ENCODE measurements at places on chromosomes 7 and 10.
A peak's percentile ranks its signal among the peaks of the same experiment; 100 is the strongest.

- H3K4me1 ChIP-seq, result peaks cover 21% of the 10 kb centered on the region
- H3K27me3 ChIP-seq, result no peaks in the 10 kb centered on the region
- H3K4me3 ChIP-seq, result no peak overlapping the region
- peak overlapping the region; percentile 96 for H3K27ac ChIP-seq
- peak; percentile 43 for DNase-seq
Measured at GRCh38 chr7:97401398-97401797, 283.9 kb downstream of the SDHAF3 start.

DNA sequence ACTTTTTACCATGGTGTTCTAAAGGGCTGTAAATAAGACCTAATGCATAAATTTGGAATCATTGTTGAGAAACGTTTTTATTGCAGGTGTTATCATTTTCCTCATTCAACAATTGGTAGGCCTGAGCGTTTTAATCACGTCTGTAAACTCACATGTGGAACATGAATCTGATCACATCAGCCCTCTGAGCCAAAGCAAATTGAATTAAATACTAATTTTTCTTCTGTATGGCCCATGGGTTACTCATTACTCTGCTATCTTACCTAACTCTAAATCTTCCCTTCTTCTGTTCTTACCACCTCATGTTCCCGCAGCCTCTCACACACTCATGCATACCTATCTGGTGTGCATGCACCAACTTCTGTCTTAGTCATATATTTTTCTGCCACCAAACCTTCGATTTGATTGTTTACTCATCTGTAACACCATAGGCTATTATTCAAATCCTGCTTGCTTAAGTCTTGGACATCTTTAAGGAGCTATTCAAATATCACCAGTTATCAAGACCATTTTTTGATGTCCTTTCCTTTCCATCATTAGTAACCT lies 82.3 kb downstream of the NXPH1 start:
- H3K27ac ChIP-seq, result no peak overlapping the region
- no peaks in the 10 kb centered on the region for H3K27me3 ChIP-seq
- no peaks in the 10 kb centered on the region for H3K36me3 ChIP-seq
- no peak overlapping the region for H3K4me3 ChIP-seq

- H3K36me3 ChIP-seq, result no peaks in the 10 kb centered on the region
- DNase-seq, result no peak
- no peak overlapping the region for H3K27ac ChIP-seq
- no peaks in the 10 kb centered on the region for H3K4me1 ChIP-seq
Measured at GRCh38 chr7:11244149-11244548, 270.5 kb downstream of the PHF14 start.

DNA sequence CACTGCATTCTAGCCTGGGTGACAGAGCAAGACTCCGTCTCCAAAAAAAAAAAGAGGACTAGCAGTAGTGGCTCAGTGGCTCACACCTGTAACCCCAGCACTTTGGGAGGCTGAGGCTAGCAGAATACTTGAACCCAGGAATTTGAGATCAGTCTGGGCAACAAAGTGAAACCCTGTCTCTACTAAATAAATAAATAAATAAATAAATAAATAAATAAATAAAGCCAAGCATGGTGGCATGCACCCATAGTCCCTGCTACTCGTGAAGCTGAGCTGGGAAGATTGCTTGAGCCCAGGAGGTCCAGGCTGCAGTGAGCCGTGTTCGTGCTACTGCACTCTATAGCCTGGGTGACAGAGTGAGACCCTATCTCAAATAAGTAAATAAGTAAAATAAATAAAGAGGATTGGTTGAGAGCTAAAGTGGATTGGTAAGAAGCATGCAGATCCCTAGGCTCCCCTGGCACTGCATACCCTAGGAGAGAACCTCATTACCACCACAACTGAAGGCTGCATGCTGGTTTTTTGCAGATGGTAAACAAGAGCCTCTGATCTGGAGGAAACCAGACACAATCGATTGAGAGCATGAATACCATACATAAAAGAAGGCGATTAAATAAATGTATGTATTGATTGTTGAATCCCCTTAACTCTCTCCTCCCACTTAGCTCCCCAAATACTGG lies 163.2 kb downstream of the REEP3 start:
- DNase-seq, result no peak
- H3K27ac ChIP-seq, result no peak overlapping the region
- H3K4me3 ChIP-seq, result no peak overlapping the region
- no peaks in the 10 kb centered on the region for H3K36me3 ChIP-seq

DNA sequence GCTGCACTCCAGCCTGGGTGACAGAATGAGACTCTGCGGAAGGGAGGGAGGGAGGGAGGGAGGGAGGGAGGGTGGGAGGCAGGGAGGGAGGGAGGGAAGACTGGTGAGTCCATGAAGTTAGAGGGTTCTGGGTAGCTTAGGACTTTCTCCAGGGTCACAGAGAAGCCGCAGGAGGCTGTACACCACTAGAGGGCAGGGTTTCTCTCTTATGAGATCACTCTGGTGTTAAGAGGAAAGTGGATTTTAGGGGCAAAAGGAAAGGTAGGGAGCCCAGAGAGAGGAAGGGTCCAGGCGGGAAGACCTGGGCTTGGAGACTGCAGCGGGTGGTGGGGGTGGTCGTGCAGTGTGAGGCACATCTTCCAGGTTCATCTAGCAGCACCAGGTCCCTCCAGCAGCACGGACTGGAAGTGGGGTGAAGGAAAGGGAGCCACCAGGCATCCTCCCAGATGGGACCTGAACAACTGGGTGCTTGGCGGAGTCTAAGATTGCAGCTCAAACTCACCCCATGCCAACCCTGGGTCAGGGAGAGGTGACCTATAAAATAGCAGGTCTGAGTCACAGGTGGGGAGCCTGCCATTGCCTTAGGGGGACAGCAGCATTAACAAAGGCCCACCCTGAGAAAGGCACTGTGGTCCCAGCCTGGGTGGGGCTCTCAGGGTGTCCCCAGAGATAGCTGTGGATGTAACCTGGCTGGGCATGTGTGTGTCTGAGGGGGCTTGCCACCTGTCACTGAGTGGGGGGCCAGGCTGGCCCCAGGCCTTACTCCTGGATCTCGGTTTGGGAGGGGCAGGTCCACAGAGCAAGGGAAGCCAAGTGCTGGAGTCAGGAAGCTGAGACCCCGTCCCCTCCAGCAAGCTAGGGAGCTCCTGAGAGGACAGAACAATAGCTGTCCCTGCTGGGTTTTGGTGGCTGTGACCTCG lies 48.5 kb upstream of the SLC29A3 start:
- DNase-seq, result peak; percentile 20
- H3K36me3 ChIP-seq, result no peaks in the 10 kb centered on the region
- H3K27me3 ChIP-seq, result no peaks in the 10 kb centered on the region

DNA sequence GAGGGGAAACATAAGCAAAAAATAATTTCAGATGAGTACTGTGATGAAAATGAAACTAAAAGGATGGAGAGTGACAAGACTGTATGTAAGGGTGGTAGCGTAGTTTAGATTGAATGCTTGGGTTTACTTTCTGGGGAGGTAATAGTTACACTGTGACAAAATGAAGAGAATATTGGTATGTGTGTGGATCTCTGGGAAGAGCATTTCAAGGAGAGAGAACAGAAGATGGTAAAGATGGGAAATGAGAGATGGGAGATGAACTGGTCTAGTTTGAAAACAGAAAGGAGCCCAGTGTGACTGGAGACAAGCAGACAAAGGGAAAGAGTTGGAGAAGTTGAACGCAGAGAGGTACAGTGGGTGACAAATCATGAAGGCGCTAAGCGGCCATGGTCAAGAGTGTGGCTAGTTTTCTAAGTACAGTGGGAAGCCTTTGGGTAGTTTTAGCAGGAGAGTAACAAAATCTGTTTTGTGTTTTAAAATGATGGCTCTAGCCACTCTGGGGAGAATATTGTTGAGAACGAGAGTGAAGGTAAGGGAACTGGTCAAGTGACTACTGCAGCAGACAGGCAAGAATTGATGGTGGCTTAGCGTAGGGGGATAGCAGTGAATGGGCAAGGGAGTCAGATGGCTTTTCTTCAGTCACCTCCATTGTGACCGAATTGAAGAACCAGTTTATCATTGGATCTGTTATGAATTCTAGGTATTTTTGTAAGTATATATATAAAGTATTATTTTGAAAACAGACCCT lies 22.6 kb downstream of the PALS2 start:
- no peak for DNase-seq
- H3K27ac ChIP-seq, result no peak overlapping the region
- no peaks in the 10 kb centered on the region for H3K4me1 ChIP-seq
- H3K36me3 ChIP-seq, result no peaks in the 10 kb centered on the region

DNA sequence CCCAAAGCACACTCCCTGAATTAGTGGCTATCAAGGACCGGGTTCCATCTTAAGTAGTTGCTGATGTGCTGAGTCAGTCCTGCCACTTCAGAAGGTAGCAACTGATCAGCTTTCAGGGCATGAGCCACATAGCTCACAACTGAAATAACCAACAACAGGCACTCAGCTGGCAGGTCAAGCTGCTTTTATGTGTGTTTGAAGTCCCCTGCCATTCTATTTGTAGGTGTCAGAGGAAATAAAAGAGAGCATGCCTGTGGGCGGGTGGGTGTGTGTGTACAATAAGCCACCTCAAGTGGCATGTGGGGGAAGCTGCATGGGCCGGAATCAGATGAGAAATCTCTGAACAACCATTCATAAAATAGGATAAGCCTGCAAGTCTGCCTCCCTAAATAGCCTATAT lies 114.3 kb upstream of the YAE1 start:
- DNase-seq, result no peak
- no peaks in the 10 kb centered on the region for H3K36me3 ChIP-seq
- no peaks in the 10 kb centered on the region for H3K27me3 ChIP-seq
- H3K27ac ChIP-seq, result no peak overlapping the region

DNA sequence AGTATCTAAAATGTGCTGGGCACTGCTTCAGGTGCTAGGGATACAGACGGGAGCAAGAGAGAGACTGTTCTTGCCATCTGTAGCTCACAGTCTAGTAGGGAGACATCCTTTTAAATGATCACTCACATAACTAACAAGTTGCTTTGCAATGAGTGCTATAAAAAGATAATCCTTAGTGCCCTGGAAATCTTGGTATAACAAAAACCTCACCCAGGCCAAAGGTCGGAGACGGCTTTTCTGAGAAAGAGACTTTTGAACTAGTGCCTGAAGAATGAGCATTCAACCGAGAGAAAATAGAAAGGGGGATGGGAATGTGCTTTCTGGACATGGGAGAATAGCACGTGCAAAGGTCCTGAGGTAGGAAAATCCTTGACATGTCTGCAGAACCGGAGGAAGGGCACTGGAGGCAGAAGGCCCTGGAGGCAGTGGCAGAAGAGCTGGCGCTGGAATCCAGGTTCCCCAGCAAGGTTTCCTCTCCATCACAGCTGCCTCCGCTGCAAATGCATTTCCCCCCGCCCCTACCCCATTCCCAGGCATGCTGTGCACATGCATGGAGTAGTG lies 89.4 kb downstream of the COL13A1 start:
- H3K27me3 ChIP-seq, result no peaks in the 10 kb centered on the region
- peaks cover 60% of the 10 kb centered on the region for H3K36me3 ChIP-seq
- H3K27ac ChIP-seq, result no peak overlapping the region
- H3K4me1 ChIP-seq, result no peaks in the 10 kb centered on the region
- DNase-seq, result no peak

DNA sequence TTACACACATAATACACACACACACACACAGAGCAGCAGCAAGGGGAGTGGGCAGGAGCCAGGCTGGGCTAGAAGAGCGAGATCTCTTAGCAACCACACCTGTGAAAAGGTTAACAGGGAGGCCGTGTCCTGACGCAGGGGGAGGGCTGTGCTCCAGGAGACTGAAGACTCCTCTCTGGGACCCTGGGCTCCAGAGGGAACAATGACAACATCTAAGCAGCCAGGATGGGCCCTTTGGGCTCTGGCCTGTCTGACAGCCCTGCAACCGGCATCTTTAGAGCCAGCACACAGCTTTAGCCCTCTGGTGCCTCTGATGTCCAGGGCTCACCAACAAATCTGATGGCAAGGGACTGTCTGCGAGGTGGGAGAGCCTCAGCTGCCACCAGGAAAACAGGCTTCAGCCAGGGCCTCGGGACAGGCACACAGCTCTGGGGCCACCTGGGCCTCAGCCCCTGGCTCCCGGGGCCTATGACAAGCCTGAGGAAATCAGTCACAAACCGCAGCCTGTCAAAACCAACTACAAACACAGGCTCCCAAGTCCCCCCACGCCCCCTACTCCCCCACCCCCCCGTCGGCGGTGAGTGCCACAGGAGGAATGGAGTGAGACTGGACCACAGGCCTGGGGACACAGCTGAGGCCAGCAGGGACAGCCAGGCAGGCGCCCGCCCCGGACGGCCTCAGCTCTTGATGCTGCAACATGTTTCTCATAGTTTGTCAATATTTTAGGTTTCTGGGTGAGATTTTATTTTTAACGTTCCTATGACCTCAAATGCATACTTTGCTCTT lies 102.8 kb downstream of the TNS3 start:
- peaks cover 40% of the 10 kb centered on the region for H3K36me3 ChIP-seq
- no peak overlapping the region for H3K4me3 ChIP-seq

GRCh38 chr10:10038348-10038747 lies 979.3 kb upstream of the CELF2 start:
- no peaks in the 10 kb centered on the region for H3K27me3 ChIP-seq
- H3K36me3 ChIP-seq, result no peaks in the 10 kb centered on the region
- no peaks in the 10 kb centered on the region for H3K4me1 ChIP-seq
- no peak overlapping the region for H3K27ac ChIP-seq
- no peak overlapping the region for H3K4me3 ChIP-seq

DNA sequence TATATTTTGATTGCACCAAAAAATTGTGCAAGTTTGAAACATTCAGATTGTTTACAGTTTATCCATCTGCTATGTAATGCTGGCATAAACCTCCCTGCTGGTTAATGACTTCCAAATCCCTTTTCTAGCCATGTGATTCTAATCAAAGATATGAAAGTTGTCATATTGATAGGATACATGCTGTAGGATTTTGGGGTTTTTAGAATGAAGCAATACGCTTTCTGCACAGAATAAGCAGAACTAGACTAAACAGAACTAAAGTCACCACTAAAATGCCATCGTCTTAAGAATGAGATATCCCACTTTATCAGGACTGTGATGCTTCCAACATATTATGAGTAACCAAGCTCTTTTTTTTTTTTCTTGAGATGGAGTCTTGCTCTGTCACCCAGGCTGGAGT lies 856 bp downstream of the SSMEM1 start:
- H3K27ac ChIP-seq, result no peak overlapping the region
- H3K4me3 ChIP-seq, result no peak overlapping the region
- DNase-seq, result no peak

- no peak overlapping the region for H3K4me3 ChIP-seq
- H3K4me1 ChIP-seq, result no peaks in the 10 kb centered on the region
- H3K27ac ChIP-seq, result no peak overlapping the region
- no peaks in the 10 kb centered on the region for H3K27me3 ChIP-seq
- no peak for DNase-seq
- no peaks in the 10 kb centered on the region for H3K36me3 ChIP-seq
Measured at GRCh38 chr7:18940593-18941134, 176.8 kb downstream of the TWIST1 start.

All from SJSA1 (cell line).